ENCODE measurements at places on chromosomes 2 and 18. TPM values are rescaled to one million over a fixed set of nuclear protein-coding genes. Genes with fewer than 3 reads are reported as not detected.

DNA sequence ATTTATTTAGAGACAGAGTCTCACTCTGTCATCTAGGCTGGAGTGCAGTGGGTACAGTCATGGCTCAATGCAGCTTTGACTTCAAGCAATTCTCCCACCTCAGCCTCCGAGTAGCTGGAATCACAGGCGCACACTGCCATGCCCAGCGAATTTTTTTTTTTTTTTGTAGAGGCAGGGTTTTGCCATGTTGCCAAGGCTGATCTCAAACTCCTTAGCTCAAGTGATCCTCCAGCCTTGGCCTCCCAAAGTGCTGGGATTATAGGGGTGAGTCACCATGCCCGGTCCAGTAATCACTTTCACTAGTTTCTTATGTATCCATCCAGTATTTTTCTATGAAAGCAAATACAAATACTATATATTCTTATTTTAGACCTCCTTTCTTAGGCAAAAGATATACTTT is 24.0 kb downstream of the PRKAG3 start:
- DNase-seq = no peak
- peaks cover 8% of the 10 kb centered on the region for H3K4me1 ChIP-seq
- no peak overlapping the region for H3K27ac ChIP-seq
- H3K36me3 ChIP-seq = peaks cover 2% of the 10 kb centered on the region
- no peak overlapping the region for H3K4me3 ChIP-seq

- peaks cover 35% of the 10 kb centered on the region for H3K4me1 ChIP-seq
- no peaks in the 10 kb centered on the region for H3K27me3 ChIP-seq
- peak; percentile 58 for DNase-seq
- peak overlapping the region; percentile 87 for H3K4me3 ChIP-seq
- H3K27ac ChIP-seq = peak overlapping the region; percentile 87
- H3K36me3 ChIP-seq = peaks cover 3% of the 10 kb centered on the region
Observed at GRCh38 chr2:88692187-88692586, 714 bp downstream of the RPIA start.

GRCh38 chr2:133249362-133249761 is 318.9 kb downstream of the NCKAP5 start:
- no peak overlapping the region for H3K4me3 ChIP-seq
- no peak for DNase-seq
- no peak overlapping the region for H3K27ac ChIP-seq
- H3K4me1 ChIP-seq = no peaks in the 10 kb centered on the region

DNA sequence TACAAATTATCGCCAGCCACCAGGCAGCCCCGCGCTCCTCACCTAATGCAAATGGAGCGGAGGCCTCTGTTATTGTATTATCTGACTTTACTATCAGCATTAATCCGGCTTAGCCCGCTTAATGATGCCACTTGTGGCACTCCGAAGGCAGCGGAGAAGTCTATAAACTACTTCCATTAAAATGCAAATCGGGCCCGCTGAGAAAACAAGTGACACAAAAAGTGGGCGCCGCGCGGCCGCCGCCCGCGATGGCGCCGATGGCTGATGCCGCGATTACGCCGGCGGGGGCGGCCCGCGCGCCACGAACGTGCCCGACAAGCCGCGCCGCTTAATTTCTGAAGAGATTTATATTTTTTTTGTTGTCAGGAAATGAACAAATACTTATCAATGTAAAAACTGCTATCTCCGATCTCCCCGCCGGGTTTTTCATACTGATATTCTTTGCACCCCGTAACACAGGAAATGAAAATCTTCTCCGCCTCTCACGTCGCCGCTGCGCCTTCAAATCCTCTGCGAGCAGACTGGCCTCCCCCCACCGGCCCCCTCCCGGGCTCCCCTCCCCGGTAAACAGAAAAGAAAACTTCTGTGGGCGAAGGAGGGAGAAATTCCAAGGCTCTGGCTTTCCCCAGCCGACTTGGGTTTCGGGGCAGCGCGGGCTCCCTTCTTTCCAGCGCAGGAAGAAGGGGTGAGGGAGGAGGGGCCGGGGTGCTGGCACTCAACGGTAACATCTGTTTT is 221.8 kb downstream of the INSIG2 start:
- peak overlapping the region; percentile 85 for H3K4me3 ChIP-seq
- H3K36me3 ChIP-seq = no peaks in the 10 kb centered on the region
- peak; percentile 78 for DNase-seq
- H3K27ac ChIP-seq = peak overlapping the region; percentile 85
- H3K4me1 ChIP-seq = peaks cover 5% of the 10 kb centered on the region

- no peak overlapping the region for H3K27ac ChIP-seq
Observed at GRCh38 chr2:20456636-20457426, 10.0 kb downstream of the RHOB start.

DNA sequence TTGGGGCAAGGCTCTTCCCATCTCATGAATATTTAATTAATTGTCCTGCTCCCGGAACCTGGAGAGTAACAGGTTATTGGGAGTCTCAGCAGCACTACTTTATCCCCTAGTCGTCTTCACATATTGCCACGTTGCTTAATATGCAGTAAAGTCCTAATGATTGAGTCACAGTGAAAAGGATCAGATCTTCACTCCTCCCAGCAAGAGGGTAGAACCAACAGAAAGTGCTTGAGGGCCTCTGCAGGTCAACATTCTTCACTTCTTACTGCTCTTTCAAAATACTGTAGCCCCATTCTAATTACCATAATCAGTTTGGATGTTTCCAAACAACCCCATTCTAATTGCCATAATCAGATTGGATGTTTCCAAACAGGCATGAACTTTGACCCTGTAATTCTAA is 801.0 kb downstream of the LRRTM4 start:
- H3K4me3 ChIP-seq = no peak overlapping the region
- no peaks in the 10 kb centered on the region for H3K36me3 ChIP-seq
- no peak for DNase-seq
- no peaks in the 10 kb centered on the region for H3K27me3 ChIP-seq

DNA sequence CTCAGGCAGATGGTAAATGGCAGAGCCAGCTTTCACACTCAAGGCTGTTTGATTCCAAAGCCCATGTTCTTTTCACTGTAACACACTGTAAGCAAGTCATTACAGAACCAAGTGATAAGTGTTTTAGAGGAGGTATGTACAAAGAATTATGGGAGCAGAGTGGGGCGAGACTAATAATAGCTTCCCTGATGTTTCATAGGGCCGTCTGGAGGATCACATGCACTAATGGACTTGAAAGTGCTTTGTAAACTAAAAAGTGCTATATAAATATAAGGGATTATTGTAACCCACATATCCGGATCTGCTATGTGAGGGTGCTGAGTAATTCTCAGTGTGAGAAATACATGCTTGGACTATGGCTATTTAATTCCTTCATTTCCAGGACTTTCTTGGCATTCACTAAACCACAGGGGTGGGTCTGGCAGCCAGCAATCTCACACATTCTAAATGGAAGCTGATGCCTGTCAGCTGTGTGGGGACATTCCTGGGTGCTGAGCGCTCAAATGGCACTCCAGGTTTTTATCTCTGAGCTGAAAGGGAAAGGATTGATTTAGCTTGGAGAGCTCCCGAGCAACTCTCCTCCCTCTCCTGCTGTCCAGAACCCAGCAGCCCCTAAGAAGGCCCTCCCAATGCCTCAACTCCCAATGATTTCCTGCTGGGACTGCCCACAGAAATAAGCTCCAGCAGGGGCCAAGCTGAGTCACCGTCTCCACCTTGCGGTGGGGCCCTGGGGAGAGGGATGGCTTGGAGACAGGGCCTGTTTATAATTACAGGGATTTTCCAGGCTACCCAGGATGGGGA is 222.8 kb downstream of the SOX11 start:
- H3K4me1 ChIP-seq = no peaks in the 10 kb centered on the region
- no peak overlapping the region for H3K27ac ChIP-seq
- H3K36me3 ChIP-seq = no peaks in the 10 kb centered on the region
- H3K27me3 ChIP-seq = no peaks in the 10 kb centered on the region

GRCh38 chr2:239073270-239073669 is 225.4 kb downstream of the TWIST2 start:
- H3K27me3 ChIP-seq = no peaks in the 10 kb centered on the region
- no peaks in the 10 kb centered on the region for H3K4me1 ChIP-seq
- H3K36me3 ChIP-seq = peaks cover 13% of the 10 kb centered on the region
- no peak for DNase-seq

- no peak for DNase-seq
- H3K36me3 ChIP-seq = no peaks in the 10 kb centered on the region
- peaks cover 4% of the 10 kb centered on the region for H3K27me3 ChIP-seq
- H3K4me3 ChIP-seq = no peak overlapping the region
Observed at GRCh38 chr2:238636269-238637073, 209.7 kb downstream of the ASB1 start.

- H3K36me3 ChIP-seq = peaks cover 47% of the 10 kb centered on the region
- peaks cover 5% of the 10 kb centered on the region for H3K4me1 ChIP-seq
- no peaks in the 10 kb centered on the region for H3K27me3 ChIP-seq
- no peak overlapping the region for H3K27ac ChIP-seq
- H3K4me3 ChIP-seq = no peak overlapping the region
- DNase-seq = no peak
Observed at GRCh38 chr2:157377861-157378260, 52.2 kb upstream of the ERMN start.

DNA sequence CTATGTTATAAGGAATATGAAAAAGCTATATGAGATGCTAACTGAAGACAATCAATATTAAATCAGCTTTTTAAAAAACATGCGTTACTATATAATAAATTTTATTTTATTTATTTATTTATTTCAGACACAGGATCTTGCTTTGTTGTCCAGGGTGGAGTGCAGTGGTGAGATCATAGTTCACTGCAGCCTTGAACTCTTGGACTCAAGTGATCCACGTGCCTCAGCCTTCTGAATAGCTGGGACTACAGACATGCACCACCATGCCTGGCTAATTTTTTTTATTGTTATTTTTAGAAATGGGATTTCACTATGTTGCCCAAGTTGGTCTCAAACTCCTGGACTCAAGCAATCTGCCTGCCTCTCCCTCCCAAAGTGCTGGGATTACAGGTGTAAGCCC is 89.4 kb downstream of the MYOM1 start:
- peaks cover 6% of the 10 kb centered on the region for H3K4me1 ChIP-seq
- H3K36me3 ChIP-seq = no peaks in the 10 kb centered on the region
- no peak overlapping the region for H3K27ac ChIP-seq
- DNase-seq = no peak
- H3K4me3 ChIP-seq = no peak overlapping the region
- H3K27me3 ChIP-seq = peaks cover 1% of the 10 kb centered on the region

- no peaks in the 10 kb centered on the region for H3K4me1 ChIP-seq
- H3K4me3 ChIP-seq = no peak overlapping the region
- no peaks in the 10 kb centered on the region for H3K27me3 ChIP-seq
- DNase-seq = no peak
- no peak overlapping the region for H3K27ac ChIP-seq
- H3K36me3 ChIP-seq = no peaks in the 10 kb centered on the region
Observed at GRCh38 chr2:209661286-209661894, 110.2 kb upstream of the UNC80 start.

DNA sequence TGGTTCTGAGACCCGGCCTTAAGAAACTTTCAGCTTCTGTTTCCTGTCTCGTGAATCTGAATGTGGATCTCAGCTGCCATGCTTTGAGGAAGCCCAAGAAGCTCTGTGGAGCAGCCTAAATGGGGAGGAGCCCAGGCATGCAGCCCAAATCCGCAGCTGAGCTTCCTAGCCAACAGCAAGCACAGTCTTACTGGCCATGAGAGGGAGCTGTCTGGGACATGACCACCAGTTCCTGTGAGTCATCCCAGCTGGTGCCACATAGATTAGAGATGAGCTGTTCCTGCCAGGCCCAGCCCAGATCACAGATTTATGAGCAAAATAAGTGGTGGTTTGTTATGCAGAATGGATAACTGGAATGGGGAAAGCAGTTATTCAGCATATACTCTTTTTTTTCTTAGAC is 224.4 kb upstream of the APCDD1 start:
- no peak overlapping the region for H3K27ac ChIP-seq
- DNase-seq = no peak
- no peaks in the 10 kb centered on the region for H3K36me3 ChIP-seq
- no peaks in the 10 kb centered on the region for H3K27me3 ChIP-seq
- H3K4me1 ChIP-seq = no peaks in the 10 kb centered on the region

DNA sequence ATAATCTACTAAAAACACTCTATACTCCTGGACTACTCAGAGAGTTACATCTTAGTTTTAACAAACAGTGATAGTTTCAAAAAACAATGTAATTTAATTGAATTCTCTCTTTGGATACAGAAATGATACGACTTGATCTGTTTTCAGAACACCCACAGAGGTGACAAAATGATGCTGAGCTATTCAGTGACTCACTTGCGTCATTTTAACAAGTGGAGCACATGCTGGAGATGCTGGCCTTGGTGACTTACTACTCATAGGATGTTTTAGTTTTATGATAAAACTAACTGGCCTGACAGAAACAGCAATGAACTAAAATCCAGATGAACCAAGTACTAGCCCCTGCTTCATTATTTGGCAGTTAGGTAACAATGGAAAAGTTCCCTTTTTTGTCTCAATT is 101.3 kb upstream of the ITGB6 start:
- no peak overlapping the region for H3K27ac ChIP-seq
- H3K36me3 ChIP-seq = peaks cover 53% of the 10 kb centered on the region
- peaks cover 20% of the 10 kb centered on the region for H3K4me1 ChIP-seq
- no peak for DNase-seq
- H3K27me3 ChIP-seq = no peaks in the 10 kb centered on the region

- H3K27me3 ChIP-seq = peaks cover 9% of the 10 kb centered on the region
- no peaks in the 10 kb centered on the region for H3K36me3 ChIP-seq
- no peak overlapping the region for H3K27ac ChIP-seq
- no peak overlapping the region for H3K4me3 ChIP-seq
Observed at GRCh38 chr2:229673676-229674075, 40.7 kb downstream of the DNER start.

DNA sequence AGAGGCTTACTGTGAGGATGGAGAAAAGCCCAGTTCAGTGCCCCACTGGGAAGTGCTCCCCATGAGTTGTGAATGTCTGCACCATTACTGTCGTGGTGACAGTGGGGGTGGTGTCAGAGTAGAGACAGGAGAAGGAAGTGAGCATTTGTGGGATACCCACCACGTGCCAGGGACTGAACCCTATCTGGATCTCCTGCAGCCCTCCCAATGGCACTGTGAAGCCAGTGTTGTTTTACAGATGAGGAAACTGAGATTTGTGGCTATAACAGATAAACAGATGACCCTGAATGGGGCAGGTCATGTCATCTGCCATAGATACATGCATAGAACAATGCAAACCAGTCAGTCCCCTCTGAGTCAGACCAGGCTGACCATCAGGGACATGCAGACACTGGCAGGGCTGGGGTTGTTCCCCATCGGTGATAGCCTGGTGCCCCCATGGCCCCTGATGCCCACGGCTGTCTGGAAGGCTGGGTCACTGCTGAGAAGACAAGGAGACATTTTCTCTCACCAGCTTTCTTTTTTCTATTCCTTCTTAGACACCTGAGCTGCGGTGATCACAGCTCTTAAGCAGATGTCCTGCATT is 60.8 kb downstream of the EMILIN2 start:
- H3K27me3 ChIP-seq = no peaks in the 10 kb centered on the region
- DNase-seq = no peak
- H3K4me1 ChIP-seq = peaks cover 21% of the 10 kb centered on the region
- H3K36me3 ChIP-seq = peaks cover 9% of the 10 kb centered on the region

- DNase-seq = no peak
- peaks cover 10% of the 10 kb centered on the region for H3K36me3 ChIP-seq
- H3K27ac ChIP-seq = peak overlapping the region; percentile 5
- peaks cover 44% of the 10 kb centered on the region for H3K4me1 ChIP-seq
Observed at GRCh38 chr2:136322428-136322827, 204.5 kb upstream of the CXCR4 start.

Gene BCL11A
- total RNA-seq = 0.64 TPM

Gene MARCO
- 0.26 TPM for total RNA-seq

Gene CASP10
- 46.1 TPM for total RNA-seq

Gene SPHKAP
- total RNA-seq = not detected

Gene TMEM200C
- not detected for total RNA-seq

Gene SH3RF3
- total RNA-seq = 0.31 TPM

Gene UGT1A4
- total RNA-seq = not detected

Gene DPP4
- total RNA-seq = 101 TPM

Gene MEP1B
- total RNA-seq = not detected

Gene BBS5
- 2.8 TPM for total RNA-seq

Gene SLC1A4
- total RNA-seq = 27.0 TPM

Gene MTHFD2
- total RNA-seq = 127 TPM

Measured in activated naive CD8-positive, alpha-beta T cell treated with anti-CD3 and anti-CD28 coated beads, Interleukin-2, amount 10 ng/mL, durations not matched to agents 7 days and 5 days (primary cell).